ENCODE measurements at places on chromosomes 2 and 18. TPM values are rescaled to one million over a fixed set of nuclear protein-coding genes. Genes with fewer than 3 reads are reported as not detected.

Gene ACVR1C
- total RNA-seq, result 0.12 TPM

Gene CXCR4
- 0.54 TPM for total RNA-seq

Gene NEUROD1
- not detected for total RNA-seq

Gene TSPYL6
- total RNA-seq, result not detected

Gene MRO
- total RNA-seq, result not detected

Gene RGPD6
- total RNA-seq, result 16.7 TPM

Gene BCL11A
- 4.3 TPM for total RNA-seq

Gene MDH1B
- 0.77 TPM for total RNA-seq

Gene NTSR2
- not detected for total RNA-seq

Gene ARPC2
- total RNA-seq, result 284 TPM

Gene HOXD4
- not detected for total RNA-seq

Gene SLC9A4
- total RNA-seq, result not detected

Gene ALPG
- not detected for total RNA-seq

Gene ACADL
- total RNA-seq, result not detected

Gene ANKRD30BL
- not detected for total RNA-seq

Gene CCDC141
- total RNA-seq, result not detected

Gene GRHL1
- 2.0 TPM for total RNA-seq

Gene RBKS
- 9.9 TPM for total RNA-seq

Measured in MCF 10A (cell line).